BJ (cell line): ENCODE measurements at places on chromosomes 6 and 20. TPM values are rescaled to one million over a fixed set of nuclear protein-coding genes. Genes with fewer than 3 reads are reported as not detected.
A peak's percentile ranks its signal among the peaks of the same experiment; 100 is the strongest.

Gene MEI4
- polyA plus RNA-seq, result not detected in 2 replicates

DNA sequence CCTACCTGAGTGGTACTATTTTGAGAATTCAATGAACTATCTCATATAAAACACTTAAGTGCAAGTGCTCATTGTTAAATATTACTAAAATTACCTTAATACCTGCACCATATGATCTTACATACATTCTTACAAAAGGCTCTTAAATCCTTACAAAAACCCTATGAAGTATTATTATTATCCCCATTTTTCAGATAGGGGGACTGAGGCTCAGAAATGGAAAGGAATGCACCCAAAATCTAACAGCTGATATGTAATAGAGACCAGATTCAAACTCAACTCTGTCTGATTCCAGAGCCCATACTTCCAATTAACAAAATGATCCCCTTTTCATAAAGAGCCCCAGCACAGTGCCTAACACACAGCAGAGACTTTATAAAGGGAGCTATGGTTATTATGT is 17.5 kb downstream of the BCL2L1 start:
- DNase-seq, result no peak

DNA sequence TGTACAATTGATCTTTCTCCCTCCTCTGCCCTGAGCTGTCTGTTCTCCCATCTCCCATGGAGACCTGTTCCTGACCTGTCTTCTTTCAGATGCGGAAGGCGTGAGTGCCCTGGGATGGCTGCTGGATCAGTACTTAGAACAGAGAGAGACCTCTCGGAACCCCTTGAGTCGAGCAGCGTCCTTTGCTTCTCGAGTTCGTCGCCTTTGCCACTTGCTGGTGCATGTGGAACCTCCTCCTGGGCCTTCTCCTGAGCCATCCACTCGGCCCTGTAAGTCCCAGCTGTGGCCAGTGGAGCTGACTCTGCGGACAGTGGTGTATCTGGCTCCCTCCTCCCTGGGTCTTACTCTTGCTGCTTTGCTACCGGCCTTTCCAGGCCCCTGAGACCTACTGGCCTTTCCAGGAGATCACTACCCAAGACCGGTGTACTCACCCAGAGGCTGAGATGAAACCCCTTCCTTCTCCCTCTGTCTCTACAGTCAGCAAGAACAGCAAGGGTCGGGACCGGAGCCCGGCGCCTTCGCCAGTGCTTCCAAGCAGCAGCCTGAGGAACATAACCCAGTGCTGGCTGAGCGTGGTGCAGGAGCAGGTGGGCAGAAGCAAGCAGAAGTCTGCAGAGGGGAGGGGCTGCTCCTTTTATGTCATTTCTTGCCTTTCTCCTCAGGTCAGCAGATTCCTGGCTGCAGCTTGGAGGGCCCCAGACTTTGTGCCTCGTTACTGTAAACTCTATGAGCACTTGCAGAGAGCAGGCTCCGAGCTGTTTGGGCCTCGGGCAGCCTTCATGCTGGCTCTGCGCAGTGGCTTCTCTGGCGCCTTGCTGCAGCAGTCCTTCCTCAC is 22.5 kb downstream of the CUL9 start:
- DNase-seq, result no peak

GRCh38 chr6:170128811-170129681 is 161.8 kb downstream of the DLL1 start:
- DNase-seq, result no peak

- no peak for DNase-seq
These were observed 3.4 kb upstream of the ZBTB46 start for GRCh38 chr20:63834491-63834880.

DNA sequence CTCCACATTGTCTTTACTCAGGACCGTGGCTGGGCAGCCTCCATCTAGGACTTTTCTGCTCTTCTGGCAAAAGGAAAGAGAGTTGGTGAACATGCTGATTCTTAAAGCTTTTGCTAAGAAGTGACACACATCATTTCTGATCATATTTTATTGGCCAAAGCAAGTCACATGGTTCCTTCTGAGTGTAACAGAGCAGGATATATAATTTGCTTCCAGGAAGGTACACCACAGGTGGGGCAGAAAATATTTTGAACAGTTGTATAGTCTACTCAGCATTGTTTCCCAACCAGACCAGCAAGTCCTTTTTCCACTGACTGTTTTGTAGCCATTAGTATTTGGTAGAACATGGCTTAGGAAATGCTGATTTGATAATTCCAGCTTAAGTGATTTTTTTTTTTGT is 73.5 kb downstream of the AKAP7 start:
- DNase-seq, result no peak

DNA sequence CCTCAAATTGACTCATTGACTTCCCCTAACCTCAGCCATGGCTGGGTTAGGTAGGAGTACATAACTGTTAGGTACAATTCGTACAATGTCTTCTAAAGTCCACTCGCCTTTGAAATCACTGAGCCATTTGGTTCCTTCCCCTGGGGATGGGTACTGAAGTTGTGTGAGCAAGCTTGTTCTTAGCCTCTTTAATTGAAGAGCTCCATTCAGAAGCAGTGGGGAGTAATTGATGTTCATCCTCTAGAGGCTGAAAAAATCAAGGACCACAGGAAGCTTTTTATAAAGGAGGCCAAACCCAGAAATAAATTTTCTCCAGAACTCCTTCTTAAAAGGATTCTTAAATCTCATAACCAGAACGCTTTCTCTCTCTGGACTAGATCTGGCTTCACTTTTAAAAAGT is 60.6 kb downstream of the ANKS1A start:
- DNase-seq, result no peak

DNA sequence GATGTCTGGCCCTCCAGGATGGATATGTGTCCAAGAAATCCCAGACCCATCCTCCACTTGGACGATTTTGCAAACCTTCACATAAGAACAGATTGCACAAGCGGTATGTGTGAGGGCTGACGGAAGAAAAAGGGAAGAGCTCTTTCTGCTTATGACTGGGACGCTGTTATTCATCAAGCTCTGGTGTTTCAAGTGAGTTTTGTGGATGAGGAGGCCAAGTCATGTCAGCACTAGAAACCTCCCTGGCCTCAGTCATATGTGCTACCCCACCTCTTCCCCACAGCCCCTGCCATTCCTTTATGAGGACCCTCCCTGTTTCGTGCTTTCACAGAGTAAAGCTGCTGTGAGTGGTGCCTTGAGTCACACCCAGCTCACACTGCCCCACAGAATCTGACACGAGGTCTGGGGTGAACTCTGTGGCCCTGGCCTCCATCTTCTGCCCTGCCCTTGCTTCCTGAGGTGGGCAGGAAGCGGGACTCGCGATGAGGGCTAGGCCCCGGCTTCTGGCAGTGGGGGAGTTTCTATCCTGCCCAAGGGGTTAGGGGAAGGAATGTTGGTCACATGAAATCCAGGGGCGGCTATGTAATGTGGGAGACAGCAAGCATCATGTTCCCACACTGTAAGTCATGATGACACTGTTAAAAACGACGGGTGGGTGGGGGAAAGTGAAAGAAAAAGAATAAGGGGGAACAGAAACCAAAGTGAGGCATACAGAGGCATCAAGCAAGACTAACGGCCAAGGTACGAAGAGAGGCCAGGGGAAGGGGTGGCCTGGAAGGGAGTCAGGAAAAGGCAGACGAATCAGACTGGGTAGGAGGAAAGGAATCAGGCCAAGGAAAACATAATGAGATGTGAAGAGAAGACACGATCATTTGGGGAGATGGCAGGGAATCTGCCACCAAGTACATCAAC is 78.1 kb downstream of the PRDM1 start:
- peak; percentile 65 for DNase-seq

DNA sequence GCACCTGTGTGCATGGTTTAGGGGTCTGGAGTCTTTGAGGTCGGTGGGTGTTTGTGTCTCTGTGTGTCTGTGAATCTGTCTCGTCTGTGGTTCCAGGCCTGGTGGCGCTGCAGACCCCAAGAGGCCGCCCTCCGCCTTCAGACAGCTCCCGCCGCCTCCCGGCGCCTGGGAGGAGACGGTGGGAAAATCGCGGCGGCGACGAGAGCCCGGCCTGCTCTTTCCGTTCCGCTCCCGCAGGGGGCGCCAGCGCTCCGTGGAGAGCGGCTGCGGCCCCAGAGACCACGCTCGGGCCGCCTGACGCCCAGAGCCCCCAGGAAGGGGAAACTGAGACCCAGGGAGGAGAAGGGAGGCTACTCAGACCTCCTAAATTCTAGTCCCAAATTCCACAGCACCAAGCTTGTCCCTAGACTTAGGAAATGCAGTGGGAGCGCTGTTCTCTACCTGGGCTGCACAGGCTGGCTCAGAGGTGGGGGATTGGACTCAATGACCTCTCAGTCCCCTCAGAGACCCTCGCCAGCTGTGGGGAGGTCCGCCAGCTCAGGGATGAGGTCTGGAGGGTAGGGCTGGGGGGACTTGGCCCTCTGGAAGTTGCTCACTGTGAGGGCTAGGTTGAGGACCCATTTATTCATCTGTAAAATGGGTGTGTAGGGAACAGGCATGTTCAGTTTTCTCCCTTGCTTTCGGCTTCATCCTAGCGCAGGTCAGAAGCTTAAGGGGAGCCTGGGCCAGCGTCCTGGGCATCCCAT is 36.9 kb upstream of the BLCAP start:
- no peak for DNase-seq

DNA sequence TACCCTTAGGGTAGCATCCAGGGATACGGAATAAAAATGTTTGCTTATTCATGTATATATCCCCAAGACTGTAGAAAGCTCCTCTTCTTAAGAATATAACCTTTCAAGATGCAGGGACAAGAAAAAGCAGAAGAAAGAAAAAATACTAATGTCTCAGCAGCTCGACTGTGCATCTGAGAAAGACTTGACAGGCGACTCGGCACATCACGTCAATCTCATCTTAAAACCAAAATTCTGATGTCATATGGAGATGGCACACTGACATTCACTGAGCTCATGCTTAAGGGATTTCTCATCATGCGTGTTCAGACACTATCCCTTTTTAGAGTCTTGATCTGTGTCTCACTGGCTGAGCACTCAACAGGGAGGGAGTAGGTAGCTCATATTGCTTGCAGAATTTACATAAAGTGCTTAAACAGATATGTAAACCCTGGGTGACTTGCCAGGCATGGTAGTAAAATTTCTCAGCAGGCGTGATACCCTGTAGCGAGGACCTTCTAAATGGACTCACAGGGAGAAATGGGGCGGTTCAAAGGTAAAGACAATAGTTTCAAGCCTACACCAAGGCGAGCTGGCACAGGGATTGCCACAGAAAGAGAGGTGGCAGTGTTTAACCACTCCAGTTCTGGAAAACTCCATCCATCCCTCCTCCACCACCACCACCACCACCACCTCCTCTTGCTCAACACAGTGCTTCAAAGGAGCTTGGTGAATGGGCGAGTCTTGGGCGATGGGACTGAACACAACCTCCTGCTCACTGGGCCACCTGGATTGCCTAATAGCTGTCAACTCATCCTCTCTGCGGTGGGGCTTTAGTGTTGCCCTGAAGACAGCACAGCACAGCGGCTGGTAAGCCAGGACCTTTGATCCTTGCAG is 330.5 kb downstream of the TFAP2A start:
- no peak for DNase-seq

DNA sequence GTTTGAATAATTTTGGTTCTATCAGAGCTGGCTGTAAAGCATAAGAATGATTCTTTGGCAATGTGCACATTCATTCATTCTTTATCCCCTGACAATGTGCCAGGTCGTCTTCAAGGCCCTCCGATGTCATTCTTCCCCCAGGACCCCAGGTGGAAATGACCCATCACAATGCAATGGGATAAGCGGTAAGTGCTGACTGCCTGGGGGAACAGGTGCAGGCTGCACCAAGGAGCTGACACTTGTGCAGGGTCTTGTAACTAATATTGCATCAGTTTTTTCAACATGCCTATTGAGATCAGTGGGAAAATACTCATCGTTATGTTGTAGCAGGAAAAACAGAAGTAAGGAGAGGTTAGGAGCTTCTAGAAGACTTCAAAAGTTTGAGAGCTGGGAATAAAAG is 105.6 kb downstream of the FOXC1 start:
- DNase-seq, result no peak

GRCh38 chr6:85402071-85402470 is 47.8 kb upstream of the NT5E start:
- DNase-seq, result no peak

GRCh38 chr6:85418059-85418458 is 31.8 kb upstream of the NT5E start:
- peak; percentile 52 for DNase-seq

DNA sequence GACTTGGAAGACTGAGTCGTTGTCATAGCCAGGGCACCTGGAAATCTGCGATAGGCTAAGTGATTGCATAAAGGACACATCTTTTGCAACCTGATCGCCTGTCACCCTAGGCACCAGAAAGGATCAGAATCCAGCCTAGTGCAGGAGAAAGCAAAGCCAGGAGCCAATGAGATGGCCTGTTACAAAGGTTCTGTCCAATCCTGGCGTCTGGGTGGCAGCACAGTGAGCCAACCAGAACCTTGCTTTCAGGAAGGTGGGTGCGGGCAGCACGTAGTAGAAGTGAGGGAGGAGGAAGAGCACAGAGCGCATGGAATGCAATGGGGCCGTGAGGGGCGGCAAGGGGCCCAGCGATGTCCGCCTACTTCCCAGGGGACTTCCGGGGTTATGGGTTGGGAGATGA is 120.4 kb upstream of the GGTLC1 start:
- no peak for DNase-seq

DNA sequence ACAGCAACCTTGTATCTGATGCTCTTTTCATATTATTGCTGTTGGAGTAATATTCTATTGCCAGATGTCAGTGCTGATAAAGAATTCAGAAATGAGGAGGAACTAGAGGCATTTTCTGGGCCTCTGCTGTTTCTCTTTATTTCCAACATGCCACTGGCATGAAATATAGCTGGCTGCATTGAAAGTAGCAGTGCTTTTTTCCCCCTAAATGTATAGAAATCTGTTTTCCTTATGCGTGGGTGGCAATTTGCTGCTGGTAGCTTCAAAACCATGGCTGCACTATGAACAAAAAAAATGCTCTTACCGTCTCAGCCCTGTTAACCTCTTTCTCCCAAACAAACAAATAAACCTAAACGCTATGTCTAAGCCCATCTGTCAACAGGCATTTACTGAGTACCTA is 442.3 kb upstream of the AGPAT4 start:
- no peak for DNase-seq

DNA sequence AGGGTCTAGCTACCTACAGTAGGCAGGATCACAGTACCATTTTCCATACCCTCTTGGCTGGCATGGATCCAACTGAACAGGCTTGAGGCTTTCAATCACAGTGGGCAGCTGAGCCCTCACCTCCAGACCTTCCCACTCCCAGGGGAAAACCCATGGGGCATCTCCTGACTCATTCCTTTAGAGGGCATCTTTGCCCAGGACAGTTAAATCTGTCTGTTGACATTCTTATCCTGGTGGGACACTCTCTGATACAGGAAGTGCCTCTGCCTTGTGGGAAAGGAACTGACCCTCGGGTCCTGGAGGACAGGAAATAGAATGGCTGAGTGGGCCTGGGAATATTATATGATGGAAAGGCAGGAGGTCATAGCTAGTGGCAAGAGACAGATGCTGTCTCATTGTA is 10.2 kb upstream of the EPB41L1 start:
- DNase-seq, result no peak
